Renal cortex interstitium (tissue), 15 donors: ENCODE measurements at places on chromosomes 11 and 22. TPM values are rescaled to one million over a fixed set of nuclear protein-coding genes. Genes with fewer than 3 reads are reported as not detected.

DERL3 gene
- polyA plus RNA-seq: 6.4 TPM

GRCh38 chr11:1830004-1830321, 4.8 kb upstream of the SYT8 start:
- no peak for DNase-seq

GRCh38 chr22:31139866-31140716, at the start of gene PLA2G3:
PLA2G3 (minus strand) TSS chr22:31140508; CDS start chr22:31140354, 154 bp downstream.
- DNase-seq: no peak

DEPDC7 gene
- 9.0 TPM for polyA plus RNA-seq

GRCh38 chr11:43558556-43559127, 121.9 kb upstream of the HSD17B12 start:
- no peak for DNase-seq

- no peak for DNase-seq
Observed at GRCh38 chr22:22745225-22746060, 101.0 kb downstream of the GGTLC2 start.
